Pulmonary artery endothelial cell (primary cell): ENCODE measurements at places on chromosomes 13 and 19.

DNA sequence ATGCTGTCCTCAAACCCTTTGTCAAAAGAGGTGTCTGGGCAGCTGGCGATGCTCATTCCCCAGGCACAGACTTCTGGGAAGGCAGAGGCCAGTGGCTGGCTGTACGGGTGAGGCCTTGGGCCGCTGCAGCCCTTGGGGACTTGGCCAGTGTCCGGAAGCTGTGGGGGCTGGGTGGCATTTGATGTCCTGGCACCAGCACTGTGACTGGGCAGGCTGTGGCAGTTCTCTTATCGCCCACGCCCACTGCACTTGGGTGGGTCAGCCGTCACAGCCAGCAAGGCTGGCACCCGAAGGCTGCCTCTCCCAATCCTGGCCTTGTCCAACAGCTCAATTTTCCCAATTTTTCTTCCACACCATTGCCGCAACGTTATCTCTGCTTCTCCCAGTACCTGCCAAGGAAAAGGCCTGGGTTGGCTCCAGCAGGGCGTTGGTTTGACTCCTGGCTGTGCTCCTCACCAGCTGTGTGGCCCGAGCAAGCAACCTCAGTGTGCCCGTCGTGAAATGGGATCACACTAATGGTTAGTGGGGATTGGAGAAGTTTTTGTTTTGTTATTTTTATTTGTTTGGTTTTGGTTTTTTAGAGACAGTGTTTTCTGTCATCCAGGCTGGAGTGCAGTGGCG, 12.7 kb upstream of the SLC44A2 start:
- no peak for DNase-seq

GRCh38 chr19:3274942-3275582, 50.6 kb downstream of the CELF5 start:
- no peak for DNase-seq

- DNase-seq = no peak
Observed at GRCh38 chr19:51093101-51093500, 10.4 kb upstream of the KLK14 start.

GRCh38 chr13:52712385-52712784, 27.2 kb downstream of the CNMD start:
- no peak for DNase-seq
